ENCODE measurements at places on chromosomes 2 and 18.

DNA sequence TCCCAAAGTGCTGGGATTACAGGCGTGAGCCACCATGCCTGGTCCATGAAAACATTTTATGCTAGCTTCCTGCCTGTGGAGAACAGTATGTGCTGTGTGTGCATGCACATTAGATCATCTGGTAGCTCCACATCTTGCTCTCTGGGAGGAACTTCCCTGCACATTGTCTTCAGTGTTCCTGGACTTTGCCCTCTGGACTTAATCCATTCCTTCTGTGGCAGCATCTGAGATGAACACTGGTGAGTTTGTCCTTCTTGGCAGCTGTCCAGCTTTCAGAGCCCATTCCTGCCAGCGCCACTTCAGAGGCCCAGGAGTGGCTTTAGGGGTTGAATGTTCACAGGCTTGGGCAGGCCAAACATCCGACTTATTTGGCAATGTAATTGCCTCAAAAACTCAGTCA is 65.2 kb downstream of the POU3F3 start:
- no peak for DNase-seq

DNA sequence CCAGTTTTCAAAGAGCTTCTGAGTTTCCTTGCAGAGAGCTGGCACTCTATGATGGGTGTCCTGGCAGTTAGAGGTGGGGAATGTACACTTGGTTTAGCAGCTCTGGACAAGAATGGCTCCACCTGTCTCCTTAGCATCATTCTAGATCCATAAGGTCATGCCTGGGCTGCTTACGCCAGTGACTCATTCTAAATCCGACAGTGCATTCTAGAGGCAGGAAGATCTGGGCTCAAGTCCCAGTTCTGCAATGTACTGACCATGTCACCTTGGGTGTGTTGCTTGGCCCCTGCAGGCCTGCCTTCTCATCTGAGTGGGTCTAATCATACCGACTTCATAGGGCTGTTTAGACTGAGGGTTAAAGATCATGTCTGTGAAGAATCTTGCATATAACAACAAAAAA is 46.5 kb downstream of the PTGR3 start:
- DNase-seq, result peak; percentile 6

DNA sequence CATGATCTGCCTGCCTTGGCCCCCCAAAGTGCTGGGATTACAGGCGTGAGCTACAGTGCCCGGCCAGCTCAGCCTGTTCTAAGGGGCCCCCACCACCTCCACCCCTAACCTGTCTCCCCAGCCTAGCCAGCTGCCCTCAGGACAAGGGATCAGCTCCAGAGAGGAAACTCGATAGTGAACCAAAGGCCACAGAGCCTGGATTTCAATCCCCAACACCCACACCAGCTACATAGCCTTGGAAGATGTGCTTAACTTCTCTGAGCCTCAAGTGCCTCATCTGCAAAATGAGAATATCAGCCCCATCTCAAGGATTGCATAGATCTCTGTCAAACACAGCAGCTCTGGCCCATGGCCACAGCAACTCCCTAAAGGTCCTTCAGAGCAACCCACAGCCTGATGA is 32.0 kb downstream of the BIN1 start:
- DNase-seq, result no peak

GRCh38 chr18:47709556-47709955 is 220.9 kb downstream of the SMAD2 start:
- DNase-seq, result no peak

GRCh38 chr2:28047681-28048080 is 157.2 kb downstream of the BABAM2 start:
- DNase-seq, result no peak

- no peak for DNase-seq
Observed at GRCh38 chr2:148971547-148971946, 67.0 kb upstream of the LYPD6B start.

Data from D341Med (cell line).